NCI-H446 treated with DMSO at 0.1 percent for 48 hours (cell line): ENCODE measurements at places on chromosomes 7 and 10.

DNA sequence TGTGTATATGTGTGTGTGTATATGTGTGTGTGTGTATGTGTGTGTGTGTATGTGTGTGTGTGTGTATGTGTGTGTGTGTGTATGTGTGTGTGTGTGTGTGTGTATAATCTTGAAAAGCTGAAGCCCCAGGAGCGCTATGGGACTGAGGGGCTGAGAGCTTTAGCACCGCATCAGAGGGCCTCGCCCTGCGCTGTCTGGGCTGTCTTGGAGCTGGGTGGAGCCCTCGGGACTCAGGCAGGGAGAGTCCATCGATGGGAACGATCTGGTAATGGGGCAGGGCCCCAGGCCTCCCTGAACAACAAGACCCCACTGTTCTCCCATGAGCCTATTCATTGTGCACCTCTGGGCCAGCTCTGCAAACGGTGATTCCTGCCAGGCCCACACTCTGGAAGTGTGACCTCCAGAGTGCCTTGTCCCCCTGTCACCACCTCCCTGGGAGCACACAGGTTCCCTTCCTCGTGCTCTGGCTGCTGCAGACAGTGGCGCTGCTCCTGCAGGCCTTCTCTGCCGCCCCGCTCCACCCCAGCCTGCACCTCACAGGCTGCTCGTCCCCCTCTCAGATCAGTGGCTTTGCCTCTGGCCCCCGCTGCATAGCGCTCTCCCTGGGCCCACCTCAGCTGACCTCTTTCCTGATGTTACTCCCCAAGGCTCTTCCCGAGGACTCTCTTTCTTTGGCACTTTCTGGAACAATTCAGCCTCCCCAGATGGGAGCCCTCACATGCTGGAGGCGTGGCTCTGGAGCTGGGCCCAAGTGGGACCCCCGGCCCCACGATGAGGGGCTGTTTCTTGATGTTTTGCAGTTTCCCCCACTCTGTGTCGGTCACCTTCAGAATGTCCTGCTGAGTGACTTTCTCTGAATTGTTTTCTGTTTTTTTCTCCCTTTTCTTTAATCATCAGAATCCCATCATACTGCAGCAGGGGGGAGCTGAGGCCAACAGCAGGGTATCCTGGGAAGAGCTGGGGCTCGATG, 542.2 kb upstream of the FOXK1 start:
- no peak for DNase-seq

- DNase-seq: no peak
Measured at GRCh38 chr10:2891073-2891769, 176.1 kb upstream of the PFKP start.

DNA sequence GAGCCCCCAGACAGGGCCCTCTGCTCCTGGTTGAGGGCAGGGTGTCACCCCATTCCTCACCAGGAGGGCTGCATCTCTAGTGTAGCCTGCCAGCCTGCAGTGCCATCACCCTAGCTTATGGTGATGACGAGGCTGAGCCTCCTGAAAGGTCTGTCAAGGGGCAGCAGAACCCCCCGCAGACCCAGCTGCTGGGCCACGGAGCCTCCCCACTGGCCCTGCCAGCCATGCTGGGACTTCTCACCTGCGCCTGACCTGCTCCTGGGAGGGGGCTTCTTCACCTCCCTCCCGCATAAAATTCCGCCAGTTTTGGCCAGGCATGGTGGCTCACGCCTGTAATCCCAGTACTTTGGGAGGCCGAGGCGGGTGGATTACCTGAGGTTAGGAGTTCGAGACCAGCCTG, 40.4 kb upstream of the RASGEF1A start:
- DNase-seq: no peak

GRCh38 chr10:130576427-130576826, 440.2 kb downstream of the GLRX3 start:
- DNase-seq: no peak

DNA sequence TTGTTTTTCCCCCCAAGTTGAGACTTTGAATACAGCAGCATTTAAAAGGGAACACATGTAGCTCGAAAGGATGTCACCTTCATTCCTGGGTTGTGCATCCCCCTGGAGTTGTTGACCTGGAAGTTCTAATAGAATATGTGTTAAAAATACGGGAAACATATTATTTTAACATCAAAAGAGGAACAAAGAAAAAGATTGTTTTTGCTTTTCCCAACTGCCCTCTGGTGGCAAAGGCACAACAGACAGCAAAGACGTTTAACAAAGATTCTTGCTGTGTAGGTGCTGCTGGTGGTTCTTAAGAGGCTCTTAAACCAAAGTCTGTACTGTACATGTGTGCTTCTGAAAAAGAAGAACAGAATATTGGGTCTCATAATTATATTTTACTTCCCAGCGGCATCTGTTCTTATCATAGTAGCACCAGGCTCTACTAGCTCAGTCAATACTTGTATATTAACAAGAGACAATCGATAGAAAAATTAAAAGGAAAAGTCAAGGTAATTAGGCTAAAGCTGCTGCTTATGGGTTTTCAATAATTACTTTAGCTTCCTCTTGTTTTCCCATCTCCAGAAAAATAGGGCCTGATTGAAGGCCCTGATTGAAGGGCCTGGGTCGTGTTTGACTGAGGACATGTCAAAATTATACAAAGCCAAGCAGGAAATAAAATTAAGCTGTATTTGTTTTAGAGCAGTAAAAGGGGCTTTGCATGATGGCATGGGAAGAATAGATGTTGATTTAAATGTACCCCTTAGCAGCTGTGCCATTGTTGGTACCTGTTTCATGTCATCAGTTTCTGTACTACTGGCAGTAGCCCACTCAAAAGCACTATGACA, 384.2 kb upstream of the LRGUK start:
- peak; percentile 27 for DNase-seq

- DNase-seq: no peak
Measured at GRCh38 chr10:58178811-58179210, 88.9 kb downstream of the IPMK start.

DNA sequence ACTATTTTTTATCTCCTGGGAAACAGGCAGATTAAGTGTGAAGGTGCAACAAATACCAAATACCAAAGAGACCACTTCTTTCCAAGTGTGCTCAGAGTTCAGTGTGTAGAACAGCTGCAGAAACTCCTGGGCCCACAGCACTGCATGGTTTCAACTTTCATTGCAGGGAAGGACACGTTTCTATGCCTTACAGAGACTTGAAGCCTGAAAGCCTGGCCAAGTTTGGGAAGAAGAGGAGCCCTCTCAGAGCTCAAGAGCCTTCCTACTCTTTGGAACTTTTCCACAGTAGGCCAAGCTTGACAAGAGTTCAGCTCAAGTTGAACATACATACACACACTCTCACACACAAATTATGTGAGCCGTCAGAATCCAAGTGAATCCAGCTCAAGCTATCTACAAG, 2.5 kb downstream of the HOXA4 start:
- no peak for DNase-seq

DNA sequence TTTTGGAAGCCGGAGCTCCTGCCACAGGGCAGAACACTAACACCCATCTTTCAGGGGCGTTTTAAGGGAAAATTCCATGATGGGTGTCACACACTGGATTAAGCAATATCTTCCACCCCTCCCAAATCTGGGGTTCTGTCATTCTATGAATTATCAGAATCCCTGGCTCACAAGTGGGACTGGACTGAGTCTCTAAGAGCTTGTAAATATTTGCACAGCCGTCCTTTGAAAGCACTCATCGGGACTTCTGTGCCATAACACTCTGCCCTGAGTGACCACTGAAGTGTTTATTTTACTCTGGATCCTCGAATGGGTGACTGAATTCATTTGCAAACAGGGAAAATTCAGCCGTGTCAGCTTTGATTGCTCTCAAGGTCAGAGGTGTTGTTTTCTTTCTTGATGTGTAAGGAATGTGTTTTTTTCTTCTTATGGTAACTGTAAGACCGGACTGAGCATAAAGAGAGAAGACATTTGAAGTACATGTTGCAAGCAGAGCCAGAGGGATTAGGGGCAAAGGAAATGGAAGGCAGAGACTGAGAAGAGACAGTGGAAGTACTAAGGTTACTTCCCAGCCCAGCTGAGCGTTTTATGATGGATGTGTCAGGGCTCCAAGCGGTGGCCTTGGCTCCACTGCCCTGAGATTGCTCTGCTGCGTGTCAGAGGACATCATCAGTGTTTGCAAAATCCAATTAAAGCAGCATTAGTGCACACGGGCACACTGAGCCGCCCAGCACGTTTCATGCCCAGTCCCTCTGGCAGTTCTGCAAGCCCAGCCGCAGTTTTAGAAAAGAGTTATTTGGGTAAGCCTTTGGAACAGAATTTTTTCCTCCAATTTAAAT, 17.7 kb upstream of the GTPBP4 start:
- DNase-seq: no peak

- no peak for DNase-seq
Measured at GRCh38 chr7:92753614-92754013, 82.8 kb downstream of the CDK6 start.

DNA sequence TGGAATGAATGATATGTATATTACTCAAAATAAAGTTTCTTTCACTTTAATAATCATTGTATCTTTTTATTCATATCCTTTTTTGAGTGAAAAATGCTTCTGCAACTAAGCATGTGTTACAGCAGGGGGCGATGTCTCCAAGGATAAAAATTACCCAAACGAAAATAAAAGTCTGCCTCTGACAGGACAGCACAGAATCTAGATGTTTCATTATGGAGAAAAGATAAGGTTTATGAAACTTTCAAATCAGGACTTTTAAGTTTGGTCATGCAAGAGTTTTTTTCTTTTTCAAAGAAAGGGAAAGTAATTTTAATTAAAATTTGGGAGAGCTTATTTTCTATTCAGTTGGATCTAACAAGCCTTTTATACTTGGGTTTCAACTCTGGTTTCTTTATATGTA, 48.4 kb downstream of the TES start:
- DNase-seq: no peak

DNA sequence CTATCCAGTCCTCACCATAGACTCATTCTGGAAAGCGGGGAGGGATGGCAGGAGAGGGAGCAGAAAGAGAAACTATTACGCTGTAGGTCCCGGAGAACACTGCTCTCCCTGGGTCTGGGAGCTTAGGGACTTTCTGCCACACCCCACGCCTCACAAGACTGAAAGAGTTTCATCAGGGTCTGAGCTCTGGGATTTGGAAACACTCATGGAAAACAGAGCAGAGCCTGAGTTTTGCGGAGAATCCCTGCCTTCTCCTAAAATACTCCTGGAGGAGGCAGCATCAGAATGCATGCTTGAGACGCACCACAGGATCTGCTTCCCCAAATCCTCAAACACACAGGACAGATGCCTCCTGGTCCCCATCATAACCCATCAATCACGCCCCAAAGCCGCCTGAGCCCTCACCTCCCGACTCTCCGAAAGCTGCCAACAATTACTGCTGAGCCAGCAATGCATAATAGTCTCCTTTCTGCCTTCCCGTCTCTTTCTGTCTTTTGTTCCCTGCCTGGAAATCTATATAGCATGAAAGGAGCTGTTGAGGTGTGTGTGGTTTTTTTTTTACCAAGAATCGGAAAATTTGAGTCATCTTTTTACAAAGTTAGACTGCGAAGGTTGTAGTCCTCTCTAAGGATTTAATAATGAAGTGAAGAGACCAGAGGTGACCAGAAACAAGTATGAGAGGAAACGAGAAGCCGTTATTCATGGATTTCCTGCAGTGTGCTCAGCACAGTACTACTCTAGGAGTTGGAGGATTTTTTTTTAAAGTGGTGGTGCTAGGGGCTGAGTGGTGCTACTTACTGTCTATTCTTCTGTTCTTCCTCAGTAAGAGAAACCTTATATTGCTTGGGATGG, 37.7 kb downstream of the ASB13 start:
- no peak for DNase-seq
